Activated CD8-positive, alpha-beta memory T cell treated with anti-CD3 and anti-CD28 coated beads for 1 hour (primary cell): ENCODE measurements at places on chromosomes 12 and 14.

DNA sequence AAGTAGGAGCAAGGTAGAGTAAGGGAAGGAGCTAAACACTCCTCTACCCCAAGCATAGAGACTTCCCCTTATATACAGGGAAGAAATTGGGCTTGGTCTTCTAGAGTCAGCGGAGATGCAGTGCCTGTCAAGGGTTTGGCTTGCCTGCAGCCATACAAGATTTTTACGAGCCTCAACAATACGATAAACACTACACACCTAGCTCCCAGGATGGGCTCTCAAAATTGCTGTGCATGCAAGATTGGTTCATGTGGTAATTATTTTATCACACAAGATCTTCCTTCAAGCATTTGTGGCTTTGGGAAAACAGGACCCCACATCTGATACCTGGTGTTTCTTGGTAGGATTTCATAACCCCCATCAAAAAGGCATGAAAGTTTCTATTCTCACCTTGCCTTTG is at the start of gene KRT1:
Gene KRT1 (minus strand): TSS at position 45 of the 400 bp plus-strand sequence. CDS start 59 bp downstream, outside the sequence.
- DNase-seq: no peak

DNA sequence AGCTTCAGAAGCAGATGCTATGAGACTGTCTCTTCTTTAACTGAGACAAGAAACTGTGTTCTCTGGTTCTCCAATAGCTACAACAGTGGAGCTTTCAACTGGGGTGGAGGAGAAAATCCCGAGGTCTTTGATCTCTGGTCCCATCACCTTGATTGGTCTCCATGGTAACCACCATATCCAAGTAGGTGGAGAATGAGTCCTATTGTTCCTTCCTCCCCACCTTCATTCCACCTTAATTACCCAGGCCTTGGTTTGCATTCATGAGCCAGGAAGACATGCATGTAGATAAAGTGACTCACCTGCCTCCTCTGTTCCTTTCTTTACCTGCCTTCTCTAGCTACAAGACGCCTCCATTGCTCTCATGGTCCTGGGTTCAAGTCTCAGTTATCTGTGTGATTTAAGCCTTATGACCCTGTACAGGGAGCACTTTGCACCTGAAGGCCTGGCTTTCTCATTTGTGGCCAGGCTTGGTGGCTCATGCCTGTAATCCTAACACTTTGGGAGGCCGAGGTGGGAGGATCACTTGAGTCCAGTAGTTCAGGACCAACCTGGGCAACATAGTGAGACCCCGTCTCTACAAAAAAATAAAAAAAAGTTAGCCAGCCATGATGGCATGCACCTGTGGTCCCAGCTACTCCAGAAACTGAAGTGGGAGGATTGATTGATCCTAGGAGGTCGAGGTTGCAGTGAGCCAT is 157.7 kb upstream of the TBX3 start:
- DNase-seq: no peak

- no peak for DNase-seq
Measured at GRCh38 chr12:53751336-53752191, at the start of gene CISTR. Gene CISTR (minus strand): TSS chr12:53751979.

DNA sequence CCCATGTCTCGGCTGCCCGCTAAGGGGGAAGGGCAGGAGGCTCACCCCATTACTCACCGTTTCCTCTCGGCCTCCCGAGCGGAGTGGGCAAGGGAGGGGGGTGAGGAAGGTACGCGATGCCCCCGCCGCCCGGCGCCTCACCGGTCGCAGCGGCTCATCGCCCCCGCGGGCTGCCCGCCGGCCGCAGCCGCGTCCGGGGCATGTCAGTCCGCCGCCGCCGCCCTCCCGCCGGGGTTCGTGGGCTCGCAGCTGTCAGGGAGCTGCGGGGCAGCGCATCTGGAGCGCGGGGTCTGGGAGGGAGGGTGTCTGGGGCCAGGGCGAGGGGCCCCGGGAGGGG is 461 bp downstream of the SLC8A3 start:
- DNase-seq: no peak

DNA sequence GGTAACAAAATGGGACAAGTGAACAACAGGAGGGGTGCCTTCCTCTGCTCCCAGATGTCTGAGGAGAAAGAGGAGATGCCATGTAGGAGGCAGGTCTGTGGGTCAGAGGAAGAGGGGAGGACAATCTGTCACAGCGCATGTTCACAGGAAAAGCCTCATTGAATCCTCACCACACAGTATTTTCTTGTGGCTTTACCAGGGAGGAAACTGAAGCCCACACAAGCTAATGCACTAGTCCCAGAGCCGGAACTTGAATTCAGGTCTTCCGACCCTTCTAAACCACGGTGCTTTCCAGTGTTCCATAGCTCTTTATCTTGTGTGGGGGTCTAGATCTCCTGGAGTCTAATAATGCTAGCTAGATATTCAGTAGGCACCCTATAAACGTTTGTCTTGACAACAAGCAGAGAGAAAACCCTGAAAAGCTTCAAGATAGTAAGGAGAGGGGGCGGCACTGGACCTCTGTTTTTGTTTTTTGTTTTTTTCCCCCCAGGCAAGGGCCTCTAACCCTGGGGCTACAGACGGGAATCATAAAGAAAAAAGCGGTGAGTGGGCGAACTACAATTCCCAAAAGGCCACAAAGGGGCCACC is 371 bp upstream of the SHMT2 start:
- DNase-seq: no peak

- no peak for DNase-seq
Measured at GRCh38 chr14:88553886-88554456, 836 bp downstream of the PTPN21 start.

DNA sequence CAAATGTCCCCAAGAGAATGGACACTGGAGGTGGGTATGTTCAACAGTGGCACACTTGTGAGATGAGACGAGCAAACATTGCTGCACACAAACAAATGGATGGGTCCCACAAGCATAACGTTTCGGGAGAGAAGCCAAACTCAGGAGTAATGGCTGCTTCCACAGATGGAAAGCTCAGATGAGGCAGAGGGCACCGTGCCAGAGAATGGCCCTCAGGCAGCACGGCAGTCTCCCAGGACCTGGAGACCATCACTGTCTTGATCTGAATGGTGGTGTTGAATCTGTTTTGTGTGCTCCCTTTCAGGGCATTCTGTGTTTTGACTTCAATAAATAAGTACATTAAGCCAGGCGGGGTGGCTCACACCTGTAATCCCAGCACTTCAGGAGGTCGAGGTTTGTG is 8.5 kb upstream of the CDCA4 start:
- no peak for DNase-seq

GRCh38 chr14:89963288-89963978 is 7.7 kb downstream of the TDP1 start:
- no peak for DNase-seq

DNA sequence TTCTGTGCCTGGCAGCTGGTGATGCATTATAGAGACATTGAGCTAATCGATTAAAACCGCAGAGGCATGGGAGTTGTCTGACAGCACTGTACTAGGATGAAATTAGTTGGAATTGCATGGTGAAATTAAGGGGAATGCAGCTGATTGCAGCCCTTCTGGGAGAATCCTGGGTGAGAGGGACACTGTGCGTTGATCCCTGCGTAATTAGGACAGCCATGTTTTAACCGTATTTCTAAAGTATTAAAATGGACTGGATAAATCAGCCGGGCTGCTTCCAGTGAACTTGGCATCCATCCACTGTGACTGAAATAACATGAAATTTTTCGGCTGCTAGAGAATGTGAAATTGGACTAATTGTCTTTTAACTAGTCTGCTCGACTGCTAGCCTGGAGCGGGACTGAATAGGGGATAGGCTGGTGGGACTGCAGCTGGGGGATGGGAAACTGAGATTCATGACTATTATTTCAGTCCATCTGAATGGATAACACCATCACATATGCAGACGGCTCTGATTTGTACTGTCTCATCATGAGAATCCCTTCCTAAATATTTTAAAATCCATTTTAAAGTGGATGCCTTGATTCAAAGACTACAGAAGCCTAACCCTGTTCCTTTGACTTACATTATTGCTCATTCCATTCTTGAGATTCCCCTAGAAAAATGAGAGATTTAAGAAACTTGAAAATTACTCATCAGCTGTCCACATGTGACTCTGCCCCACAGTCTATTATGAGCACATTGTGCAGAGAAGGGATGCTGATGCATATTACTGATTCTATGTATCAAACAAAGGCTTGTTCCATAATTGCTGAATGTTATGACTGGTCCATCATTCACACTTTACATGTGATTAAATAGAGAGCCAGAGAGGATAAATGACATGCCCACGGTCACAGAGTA is 343.9 kb downstream of the NPAS3 start:
- no peak for DNase-seq

DNA sequence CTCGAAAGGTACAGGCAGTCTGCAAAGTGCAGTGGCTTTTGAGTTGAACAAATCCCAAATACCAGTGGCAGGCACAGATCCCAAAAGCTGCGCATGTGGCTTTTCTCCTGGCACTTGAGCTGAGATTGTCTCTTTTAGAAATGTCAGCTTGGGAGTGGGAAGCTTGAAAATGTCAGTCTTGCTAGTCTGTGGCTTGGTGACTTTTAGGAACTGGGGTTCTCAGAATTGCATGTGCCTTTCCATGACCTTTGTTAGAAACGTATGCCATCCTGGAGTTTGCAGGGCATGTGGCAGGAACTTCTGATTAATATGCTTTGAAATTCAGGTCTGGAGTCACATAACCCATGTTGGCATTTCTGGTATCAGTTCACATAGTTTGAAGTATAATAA is 182.1 kb downstream of the CHST11 start:
- DNase-seq: no peak

GRCh38 chr14:50974118-50974517 is 29.8 kb upstream of the PYGL start:
- DNase-seq: no peak

- DNase-seq: no peak
Measured at GRCh38 chr12:86721713-86722397, 465.7 kb upstream of the MGAT4C start.

- DNase-seq: no peak
Measured at GRCh38 chr14:30584058-30584630, 25.2 kb downstream of the G2E3 start.

DNA sequence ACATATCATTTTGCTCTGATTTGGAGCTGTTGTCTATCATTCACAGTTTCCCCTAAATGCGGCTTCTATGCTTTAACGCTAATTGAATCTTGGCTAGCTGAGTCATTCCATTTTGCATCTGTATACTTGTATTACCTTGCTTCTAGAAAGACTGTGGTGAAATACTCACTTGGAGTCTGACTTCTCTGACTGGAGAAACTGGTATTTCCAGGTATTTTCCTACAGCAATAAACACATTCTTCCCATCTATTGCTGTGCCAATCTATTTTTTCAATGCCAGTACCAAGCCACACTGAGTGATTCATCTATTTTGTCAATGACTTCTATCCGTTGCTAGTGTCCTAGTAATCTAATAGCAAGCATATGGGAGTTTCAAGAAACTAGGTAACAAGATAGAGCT is 76.0 kb upstream of the ST8SIA1 start:
- no peak for DNase-seq

- no peak for DNase-seq
Measured at GRCh38 chr12:49297695-49298060, 2.7 kb downstream of the PRPH start.

- DNase-seq: no peak
Measured at GRCh38 chr14:32545506-32546210, 216.6 kb downstream of the AKAP6 start.

DNA sequence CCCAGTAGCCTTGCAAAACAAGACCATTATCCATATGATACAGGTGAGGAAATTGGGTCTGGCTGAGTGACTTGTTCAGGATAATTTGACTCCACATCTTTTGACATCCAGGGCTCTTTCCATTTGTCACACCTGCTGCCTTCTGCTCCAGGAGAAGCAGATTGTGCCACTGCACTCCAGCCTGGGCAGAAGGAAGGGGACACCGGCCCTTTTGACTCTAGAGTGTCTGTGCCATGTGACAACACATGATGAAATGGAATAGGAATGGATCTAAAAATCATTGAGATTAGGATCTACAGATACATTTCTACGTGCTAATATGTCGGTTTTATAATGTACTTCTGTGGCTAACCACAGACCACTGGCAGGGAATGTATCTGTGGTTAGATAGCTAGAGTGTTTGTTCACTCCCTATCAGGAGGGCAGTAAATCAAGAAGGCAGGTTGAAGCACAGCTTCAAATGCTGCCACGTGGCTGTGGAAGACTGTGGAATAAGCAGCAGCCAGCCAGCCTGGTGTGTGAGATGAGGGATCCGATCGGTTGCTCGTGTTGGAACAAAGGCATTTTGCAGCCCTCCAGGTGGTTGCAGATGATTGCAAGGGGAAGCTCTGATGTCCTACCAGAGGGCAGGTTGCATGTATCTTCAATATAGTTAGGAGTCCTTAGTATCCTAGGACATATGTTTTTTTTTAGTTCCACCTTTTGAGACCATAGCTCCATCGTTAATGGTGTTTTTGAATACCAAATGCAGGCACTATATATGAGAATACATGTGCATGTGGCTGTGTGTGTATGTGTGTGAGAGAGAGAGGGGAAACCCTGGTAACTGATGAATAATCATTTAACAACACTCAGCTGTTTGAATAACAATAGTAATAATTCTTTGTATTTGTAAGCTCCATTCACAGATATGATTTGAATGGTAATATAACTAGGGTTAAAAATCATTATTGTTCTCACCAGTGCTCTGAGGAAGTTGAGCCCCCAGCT is 28.6 kb downstream of the EML1 start:
- DNase-seq: no peak

DNA sequence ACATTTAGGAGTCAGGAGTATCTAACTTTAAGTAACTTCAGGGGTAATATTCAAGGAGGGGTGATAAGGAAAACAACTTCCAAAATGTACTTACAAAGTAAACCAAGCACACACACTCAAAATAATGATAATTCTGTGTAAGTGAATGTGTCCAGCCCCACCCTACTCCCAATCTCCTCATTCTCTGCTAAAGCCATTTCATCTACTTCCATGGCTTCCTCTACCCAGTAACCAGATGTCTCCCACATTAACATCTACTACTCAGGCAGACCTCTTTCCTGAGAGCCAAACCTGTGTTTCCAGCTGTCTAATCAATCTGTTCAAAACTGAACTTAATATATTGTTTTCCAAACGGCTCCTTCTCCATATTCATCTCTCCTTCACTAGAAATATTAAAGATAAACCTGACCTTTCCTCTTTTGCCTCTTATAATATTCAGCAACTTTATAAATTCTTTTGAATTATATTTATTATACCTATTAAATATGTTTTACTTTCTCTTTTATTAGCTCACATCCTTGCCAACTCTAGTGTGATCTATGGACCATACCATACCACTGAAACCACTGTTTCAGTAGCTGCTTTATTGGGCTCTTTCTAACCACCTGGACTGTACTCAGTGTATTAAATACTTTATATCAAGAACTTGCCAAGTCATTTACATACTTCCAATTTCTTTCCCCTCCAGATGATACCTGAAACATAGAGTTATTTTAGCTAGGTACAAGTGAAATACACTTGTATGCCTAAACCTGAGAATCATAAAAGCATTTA is 170.7 kb downstream of the PPFIA2 start:
- no peak for DNase-seq

GRCh38 chr12:47995981-47996401 is 8.3 kb downstream of the COL2A1 start:
- DNase-seq: no peak

- no peak for DNase-seq
Measured at GRCh38 chr14:85333841-85334240, 196.1 kb upstream of the FLRT2 start.
